ENCODE measurements at places on chromosomes 16 and 17.

DNA sequence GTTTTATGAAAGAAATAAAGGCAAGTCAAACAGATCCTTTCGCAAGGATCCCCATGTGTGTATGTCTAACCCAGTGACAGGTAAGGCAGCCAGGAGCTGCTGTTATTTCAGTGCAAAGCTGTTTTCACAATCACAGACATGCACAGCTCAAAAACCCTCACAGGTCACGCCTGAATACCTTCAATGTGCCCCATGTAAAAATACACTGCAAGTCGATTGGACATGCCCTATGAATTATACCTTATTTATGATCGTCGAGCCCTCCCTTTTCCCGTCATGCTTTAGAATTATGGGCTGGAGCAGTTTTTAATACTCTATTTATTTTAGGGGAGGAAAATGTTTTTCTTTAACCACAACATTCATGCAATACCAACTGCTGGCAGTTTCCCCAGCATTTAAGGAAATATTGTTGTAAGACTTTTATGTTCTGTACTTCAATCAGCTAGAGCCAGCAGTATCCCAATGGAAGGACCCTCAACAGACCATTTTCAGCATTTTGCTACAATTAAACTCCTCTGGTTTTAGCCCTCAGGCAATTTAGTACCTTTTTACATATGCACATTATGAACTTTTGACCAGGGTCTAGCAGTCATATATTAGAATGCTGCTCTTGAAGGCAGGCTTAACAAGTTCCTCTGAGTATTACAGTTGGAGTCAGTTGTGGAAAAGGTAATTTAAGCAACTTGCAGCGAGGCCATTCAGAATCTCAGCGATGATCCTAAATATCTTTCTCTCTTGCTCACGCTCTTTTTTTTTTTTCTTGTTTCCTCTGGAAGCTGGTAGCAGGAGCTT lies 362.2 kb downstream of the WWOX start:
- DNase-seq: peak; percentile 9

- DNase-seq: no peak
Observed at GRCh38 chr17:40020146-40020545, 4.9 kb downstream of the CSF3 start.

DNA sequence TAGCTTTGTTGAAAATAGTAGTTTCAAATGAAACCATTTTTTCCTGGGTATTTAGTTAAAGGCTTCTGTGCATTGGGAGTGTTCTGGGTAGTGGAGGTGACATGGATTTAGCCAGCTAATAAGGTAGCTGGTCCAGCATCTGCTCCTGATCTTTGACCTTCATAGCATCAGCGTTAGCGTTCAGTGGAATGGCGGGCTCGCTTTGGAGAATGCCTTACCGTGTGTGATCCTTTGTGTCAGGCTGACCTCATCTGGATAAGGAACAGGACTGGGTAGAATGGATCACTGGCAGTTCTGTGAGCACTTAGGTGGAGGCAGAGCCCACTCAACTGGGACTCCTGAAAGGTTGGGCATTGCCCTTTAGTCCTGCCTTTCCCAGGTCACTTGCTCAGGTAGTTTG lies 3.7 kb downstream of the SAP30BP start:
- no peak for DNase-seq

DNA sequence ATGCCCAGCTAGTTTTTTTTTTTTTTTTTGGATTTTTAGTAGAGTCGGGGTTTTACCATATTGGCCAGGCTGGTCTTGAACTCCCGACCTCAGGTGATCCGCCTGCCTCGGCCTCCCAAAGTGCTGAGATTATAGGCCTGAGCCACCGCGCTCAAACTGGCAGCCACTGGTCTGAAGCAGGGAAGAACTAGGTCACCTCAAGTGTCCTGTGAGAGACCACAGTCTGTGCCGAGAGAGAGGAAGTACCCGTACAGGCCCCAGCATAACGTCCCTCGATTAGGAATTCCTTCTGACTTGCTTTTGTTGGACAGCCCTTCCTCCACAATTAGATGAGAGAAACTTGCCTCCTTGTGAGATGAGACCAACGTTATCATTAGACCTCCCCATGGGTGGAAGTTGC lies 13.7 kb upstream of the CD300E start:
- DNase-seq: no peak

DNA sequence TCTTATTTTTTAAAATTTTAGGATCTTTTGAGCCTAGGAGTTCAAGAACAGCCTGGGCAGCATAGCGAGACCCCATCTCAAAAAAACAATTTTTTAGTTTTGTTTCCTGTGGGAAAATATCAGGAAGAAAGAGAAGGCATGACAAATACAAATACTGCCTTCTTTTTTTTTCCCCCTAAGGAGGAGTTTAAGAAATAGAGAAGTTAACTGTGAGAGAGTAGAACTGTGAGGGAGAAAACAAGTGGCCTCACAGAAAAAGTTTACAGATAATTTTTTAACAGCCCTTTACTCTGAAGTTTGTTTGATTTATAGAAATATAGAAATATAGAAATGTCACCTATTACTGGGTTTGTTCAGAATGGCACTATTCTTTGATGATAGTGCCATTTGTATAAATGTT lies 21.1 kb downstream of the TTYH2 start:
- no peak for DNase-seq

DNA sequence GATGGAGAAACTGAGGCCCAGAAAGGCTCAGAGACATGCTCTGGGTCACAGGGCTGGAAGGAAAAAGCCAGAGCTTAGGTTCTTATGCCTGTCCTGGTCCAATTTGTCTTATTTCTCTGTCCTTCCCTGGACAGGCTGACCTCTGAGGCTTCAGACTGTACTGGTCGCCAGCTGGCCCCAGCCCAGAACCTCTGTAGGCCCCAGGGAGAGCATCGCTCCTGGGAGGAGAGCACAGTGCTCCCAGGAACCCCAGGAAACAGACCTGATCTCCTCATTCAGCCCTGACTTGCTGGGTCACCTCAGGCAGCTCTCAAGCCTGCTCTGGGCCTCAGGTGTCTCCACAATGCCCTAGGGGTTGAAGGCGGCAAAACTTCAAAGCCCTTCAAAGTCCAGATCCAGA lies 4.9 kb downstream of the DRC7 start:
- no peak for DNase-seq

GRCh38 chr17:1515640-1516387 lies 598 bp downstream of the INPP5K start:
- peak; percentile 73 for DNase-seq

DNA sequence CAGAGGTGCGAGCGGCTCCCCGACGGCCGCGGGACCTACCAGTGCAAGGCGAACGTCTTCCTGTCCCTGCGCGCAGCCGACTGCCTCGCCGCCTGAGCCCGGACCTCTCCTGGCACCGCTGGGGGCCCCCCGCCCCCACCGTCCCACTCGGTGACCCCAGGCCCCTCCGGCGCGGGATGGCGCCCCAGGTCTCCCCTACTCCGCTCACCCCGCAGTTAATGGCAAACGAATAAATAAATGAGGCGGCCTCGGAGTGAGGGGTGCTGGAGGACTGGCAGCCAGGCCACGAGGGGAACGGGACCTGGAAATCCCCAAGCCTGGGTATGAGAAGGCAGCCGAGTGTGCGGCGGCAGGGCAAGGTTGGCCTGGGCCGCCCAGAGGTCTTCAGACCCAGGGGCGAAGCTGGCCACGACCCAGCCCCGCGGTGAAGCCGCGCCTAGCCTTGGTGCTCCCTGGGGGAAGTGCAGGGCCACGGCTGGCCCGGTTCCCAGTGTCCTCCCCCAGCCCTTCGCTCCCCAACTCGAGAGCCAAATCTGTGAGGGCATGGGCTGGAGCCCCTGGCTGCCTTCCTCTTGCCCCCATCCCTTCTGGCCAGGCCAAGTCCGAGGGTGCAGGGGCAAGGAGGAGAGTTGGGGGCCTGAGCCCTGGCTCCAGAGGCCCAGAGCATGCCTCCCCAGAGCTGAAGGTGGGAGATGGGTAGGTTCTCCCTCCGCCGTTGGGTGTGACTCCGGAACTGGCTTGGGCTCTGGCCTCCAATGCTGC lies 796 bp downstream of the NPB start:
- DNase-seq: no peak

DNA sequence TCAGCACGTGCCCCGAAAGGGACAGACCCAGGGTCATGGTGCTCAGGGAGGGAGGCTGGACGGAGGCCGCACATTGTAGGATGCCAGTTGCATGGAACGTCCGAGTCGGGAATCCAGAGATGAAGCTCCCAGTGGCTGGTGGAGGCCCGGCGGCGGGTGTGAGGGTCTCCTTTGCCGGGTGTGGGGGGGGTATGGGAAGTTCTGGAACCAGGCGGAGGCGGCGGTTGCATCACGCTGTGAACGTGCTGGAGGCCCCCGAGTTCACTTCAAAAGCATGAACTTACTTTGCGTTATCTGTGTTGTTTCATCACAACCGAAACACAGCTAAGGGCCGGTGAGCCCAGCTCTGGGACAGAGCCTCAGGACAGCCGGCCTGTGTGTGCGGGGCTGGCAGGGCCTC lies 73.4 kb upstream of the GNG13 start:
- no peak for DNase-seq

DNA sequence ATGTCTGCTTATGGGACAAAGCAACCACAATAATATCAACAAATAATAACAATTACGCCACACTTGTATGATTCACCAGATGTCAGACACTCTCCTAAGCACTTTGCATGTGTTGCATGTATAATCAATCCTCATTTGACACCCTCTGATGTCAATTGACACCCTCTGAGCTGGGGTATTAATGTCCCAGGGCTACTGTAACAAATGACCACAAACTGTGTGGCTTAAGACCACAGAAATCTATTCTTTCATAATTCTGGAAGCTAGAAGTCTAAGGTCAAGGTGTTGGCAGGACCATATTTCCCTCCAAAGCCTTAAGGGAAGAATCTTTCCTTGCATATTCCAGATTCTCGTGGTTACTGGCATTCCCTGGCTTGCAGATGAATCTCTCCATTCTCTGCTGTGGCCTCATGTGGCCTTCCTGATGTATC lies 112.7 kb downstream of the NPIPB5 start:
- DNase-seq: no peak

DNA sequence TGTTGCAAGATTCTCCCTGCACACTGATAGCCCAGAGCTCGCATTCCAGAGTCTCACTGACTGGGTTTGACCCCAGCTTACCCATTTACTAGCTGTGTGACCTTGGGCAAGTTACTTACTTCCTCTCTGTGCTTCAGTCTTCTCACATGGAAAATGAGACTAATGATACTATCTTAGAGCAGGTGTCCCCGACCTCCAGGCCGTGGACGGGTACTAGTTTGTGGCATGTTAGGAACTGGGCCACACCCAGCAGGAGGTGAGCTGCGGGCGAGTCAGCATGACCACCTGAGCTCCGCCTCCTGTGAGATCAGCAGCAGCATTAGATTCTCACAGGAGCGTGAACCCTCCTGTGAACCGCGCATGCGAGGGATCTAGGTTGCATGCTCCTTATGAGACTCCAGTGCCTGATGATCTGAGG lies 15.8 kb downstream of the ANKFY1 start:
- DNase-seq: no peak

DNA sequence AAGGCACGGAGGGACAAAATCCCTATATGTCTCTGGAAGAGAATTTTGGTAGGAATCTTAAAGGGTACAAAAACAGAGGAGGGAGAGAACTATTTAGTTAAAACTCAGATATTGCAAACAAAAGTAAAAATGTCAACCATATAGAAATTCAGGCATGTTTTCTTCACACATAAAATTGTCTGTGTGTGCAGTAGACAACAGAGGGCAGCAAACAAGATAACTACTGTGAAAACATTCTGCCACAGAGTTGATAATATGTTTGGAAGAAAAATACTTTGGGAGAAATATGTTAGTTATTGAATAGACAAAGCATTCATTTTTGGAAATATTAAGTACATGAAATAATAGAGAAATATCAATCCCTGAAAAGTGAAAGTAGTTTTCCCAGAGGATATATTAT lies 56.2 kb downstream of the SNX11 start:
- no peak for DNase-seq

DNA sequence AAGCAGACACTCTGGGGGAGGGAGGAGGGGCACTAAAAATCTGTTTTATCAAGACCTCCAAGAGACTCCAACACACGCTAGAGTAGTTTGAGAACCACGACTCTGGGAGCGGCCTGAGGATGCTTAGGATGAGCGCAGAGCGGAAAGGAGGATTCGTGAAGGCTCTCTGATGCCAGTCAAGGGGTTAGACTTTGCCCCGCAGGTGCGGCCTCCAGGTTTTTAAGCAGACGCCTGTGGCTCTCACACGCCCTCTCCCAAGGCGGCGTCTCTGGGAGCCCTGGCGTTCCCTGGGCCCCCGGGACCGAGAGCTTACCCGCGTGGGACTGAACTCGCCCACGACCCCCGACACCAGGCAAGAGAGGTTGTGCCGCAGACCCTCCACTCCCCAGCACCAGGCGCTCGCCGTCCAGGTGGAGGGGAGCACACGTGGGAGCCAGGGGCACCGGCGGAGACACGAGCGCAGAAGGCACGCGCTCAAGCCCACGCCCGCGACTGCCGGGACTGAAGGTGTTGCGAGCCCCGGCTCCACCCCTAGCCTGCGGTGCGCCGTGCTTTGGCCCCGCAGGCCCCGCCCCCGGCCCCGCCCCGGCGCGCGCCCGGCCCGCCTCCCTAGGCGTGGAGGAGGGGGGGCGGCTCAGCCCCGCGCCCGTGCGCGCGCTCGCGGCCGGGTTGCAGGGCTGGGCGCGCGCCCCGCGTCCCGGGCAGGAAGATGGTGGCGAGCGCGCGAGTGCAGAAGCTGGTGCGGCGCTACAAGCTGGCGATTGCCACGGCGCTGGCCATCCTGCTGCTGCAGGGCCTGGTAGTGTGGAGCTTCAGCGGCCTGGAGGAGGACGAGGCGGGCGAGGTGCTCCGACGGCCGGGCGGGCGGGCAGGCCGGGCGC lies at the start of gene XYLT2:
Gene XYLT2 (plus strand): TSS at position 695 of the 881 bp plus-strand sequence. CDS start 15 bp downstream, at position 710.
- peak; percentile 94 for DNase-seq

DNA sequence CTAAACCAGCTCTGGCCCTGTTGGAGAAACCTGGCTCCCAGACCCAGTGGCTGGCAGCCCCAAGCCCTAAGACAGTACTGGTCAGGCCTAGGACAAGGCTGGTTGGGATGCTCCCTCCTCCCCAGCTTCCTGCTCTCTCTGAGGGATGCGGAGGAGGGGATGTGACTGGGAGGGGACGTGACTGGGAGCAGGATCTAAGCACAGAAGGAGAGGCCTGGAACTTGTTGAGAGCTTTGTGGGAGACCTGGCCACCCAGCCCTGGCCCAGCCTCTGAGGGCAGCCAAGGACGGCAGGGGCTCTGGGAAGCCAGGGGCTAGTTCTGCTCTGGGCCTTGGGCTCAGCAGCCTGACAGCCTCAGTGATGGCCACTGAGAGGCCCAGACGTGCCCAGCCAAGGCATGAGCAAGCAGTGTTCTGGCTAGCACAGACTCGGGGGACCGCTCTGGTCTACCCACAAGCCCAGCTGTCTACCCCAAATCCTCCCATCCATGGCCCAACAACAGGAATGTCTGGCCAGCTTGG lies 22.8 kb downstream of the ATP6V0D1 start:
- no peak for DNase-seq

GRCh38 chr16:87227296-87227951 lies 89.8 kb downstream of the C16orf95 start:
- DNase-seq: no peak

DNA sequence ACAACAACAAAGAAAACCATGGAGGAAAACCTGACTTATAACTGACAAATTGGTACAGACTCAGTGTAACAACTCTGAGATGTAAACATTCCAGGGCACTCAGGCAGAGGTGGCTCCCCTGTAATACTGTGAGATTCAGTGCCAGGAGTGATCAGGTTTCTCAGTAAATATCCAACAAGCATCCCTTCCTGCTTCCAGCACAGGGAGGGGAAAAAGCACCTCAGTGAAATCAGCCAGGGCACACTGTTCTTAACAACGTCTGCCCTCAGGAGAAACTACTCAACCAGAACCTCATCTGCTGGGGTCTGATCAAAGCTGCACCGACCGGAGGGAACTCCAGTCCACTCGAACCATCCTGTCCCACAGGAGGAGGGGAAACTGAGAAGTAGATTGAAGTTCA lies 52.3 kb downstream of the AMFR start:
- no peak for DNase-seq
